MG63 (cell line): ENCODE measurements at places on chromosomes 16 and 17.

- peak; percentile 9 for DNase-seq
Observed at GRCh38 chr17:20116683-20117309, 107.6 kb downstream of the SPECC1 start.

DNA sequence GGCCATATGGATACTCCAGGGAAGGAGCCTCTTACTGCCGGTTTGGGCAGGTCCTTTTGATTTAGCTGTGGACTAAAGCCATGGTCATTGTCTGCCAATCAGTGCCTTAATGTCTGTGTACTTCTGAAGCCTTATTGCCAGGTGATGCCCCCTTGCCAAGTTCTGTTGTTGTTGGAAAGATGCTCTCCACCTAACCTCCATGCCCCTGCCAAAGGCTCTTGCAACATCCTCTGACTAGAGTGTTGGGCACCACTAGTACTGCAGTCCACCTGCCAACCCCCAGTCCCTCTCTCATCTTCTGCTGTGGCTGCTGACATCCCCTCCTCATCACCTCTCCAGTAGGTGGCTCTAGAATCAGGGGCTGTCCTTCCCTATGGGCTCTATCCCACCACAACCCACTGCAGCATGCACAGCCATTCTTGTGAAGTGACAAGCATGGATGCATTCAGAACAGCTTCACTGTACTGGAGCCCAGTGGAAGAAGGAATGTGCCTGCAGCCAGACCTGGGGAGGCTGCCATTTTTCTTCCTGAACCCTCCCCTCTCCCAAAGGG is 375.3 kb upstream of the CDH5 start:
- DNase-seq = no peak

DNA sequence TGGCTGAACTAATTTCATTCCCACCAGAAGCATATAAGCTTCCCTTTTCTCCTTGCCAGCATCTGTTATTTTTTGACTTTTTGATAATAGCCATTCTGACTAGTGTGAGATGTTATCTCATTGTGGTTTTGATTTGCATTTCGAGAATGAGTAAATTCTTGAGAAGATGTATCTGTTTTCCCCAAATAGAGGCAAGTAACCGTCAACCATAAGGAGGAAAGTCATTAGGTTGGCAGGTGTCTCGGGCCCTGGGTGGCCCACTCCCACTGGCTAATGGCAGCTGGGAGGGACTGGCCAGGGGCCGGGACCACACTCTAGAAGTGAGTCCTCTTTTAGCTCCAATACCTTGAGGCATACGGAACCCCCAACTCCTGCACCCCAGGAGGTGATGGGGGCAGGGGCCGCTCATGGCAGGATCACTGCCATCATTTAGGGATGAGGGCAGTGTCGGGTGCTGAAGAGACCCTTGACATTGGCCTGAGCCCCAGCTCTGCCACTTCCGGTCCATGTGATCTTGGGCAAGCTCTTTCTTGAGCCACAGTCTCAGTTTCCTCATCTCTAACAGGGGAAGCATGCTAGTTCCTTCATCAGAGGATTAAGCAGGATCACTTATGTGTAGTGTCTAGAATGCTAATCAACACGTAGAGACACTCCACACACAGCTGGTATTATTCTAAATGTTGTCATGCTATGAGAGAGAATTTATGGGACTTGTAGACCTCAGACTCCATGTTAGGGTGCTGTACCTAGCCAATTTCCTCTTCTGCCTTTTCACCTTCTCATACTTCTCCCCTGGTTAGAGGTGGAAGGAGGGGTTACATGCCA is 44.3 kb downstream of the RGS9 start:
- DNase-seq = no peak

DNA sequence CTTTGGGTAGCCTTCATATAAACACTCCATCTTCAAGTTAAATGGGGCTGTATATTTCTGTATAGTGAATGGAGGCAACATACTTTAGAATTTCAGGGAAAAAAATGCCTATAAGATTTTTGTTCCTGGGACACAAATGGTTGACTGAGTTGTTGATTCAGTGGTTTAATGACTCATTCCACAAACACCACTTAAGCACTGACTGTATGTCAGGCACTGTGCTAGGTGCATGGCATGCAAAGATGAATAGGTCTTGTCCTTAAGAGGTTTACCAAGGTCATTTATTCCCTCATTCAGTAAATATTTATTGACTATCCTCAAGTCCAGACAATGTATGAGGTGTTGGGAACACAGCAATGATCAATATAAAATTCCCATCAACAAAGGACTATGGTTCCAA is 417.1 kb downstream of the CA10 start:
- no peak for DNase-seq

DNA sequence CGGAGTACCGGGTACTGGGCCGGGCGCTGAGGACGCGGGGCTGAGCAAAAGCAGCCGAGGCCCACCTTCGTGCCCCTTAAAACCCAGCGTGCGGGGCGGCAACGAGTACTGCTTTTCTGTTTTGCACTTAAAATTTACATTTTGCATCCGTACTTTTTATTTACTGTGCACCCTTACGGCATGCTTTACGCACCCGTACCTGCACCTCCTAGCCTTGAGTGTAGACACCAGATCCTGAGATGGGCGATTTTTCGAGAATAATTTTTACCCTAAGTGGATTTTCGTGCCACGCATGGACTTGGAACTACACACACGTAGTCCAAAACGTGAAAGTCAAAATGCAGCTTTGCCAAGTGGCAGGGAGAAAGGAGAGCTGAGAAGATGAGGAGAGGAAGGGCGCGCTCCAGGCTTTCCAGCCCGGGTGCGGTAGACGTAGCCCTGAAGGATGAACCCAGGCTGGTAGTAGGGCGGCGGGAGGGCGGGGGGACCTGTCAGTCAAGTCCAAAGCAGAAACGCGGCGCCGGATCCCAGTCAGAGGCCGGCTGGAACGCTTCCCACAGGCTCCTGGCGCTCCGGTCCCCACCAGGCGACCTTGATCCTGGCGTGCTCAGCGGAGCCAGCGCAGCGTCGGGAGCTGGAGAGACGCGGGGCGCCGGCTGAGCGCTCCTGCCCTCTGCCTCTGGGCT is 1.2 kb upstream of the CBLN1 start:
- no peak for DNase-seq

DNA sequence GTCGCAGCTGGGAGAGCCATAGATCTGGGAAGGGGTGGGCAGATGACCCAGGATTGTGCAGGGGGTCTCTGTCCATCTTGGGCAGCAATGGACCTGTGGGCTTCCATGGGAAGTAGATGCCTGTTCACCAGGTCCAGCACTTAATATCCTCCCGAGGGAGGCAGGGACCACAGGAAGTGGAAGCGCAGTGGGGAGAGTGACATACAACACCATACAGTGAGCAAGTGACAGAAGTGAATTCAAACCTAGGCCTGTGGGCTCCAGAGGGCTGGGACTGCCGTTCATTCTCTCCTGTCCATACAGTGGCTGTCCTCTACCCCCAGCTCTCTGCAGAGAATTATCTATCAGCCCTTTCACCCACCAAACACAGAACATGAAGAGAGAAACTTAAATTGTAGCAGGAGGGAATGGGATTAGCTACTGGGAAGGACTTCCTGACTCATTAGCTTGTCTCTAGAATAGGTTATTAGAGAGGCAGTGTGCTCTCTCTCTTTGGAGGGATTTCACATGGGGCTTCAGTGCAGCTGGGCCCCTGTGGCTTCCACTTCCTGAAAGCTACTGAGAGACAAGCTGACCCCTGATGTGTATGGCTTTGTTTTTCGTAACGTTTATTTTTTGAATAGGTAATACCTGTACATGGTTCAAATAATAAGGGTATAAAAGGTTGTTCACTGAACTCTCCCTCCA is 13.1 kb upstream of the SEZ6 start:
- no peak for DNase-seq

DNA sequence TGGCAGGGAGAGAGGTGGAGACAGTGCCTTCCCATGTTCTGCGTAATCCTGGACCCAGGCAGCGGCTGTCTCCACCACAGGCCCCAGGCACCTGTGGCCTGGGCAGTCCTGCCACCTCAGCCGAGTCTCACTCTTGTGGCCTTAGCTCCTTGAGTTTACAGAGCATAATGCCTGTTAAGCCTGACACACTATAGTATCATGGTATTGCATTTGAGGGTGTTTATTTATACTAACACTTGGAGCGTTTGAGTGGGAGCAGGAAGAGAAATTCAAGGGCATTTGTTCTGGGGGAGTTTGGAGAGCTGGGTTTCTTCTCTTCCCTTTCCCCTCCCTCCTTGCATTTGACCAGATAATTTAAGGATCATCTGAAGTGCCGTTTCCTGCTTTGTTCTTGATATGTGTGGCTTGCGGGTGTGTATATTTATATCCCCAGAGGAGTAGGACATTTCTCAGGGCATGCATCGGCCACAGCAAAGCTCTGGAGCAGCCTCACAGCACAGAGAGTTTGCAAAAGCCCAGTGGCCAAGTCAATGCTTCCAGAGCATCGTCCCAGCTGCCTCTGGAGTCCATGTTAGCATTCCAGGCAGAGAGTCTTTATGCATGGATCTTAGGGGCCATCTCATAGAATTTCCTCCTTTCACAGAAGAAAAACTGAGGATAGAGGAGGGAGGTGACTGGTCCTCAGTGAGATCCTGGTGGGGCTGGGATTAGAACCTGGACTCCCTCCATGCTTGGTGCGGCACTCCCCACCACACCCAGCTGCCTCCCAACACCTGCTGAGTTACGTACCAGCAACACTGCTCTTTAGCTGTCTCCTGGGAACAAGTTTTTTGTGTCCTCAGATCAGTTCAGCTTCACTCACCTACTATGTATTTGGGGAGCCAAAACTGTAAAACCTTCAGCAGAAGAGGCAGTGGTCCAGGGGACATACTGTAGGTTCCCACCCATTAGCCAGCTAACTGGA is 222.8 kb downstream of the CCDC182 start:
- DNase-seq = no peak

DNA sequence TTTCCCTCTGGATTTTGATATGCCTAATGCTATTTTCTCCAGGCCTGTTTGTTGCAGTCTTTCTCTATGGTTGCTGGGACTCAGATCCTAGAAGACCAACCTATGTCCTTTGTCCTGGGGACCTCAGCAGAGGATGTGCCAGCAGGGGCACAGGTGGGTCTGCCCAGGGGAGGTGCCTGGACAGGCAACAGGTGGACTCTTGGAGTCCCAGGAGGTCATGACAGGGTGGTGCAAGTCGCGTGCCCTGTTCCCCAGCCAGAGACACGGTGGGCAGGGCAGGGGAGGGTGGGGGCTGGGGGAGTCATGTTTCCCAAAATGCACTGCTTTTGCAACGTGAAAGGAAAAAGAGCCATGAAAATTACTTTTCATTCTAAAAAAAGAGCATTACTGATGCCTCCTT is 26.3 kb upstream of the PLLP start:
- no peak for DNase-seq

DNA sequence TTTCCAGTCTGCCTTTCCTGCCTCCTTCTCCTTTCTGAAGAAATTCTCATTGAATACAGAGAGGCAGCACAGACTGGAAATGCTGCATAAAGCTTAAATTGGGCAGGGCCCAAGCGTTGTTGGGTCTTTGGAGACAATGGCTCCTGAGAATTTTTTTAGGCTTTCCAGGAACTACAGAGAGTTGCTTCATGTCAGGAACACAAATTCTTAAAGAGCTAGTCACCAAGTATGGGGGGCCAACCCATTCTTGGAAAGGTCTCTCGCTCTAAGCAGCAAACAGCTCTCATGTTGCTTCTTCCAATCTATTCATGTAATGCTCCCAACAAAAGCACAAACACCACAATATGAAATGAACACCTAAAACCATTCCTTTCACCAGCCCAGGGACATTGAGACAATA is 6.9 kb downstream of the HNF1B start:
- no peak for DNase-seq

DNA sequence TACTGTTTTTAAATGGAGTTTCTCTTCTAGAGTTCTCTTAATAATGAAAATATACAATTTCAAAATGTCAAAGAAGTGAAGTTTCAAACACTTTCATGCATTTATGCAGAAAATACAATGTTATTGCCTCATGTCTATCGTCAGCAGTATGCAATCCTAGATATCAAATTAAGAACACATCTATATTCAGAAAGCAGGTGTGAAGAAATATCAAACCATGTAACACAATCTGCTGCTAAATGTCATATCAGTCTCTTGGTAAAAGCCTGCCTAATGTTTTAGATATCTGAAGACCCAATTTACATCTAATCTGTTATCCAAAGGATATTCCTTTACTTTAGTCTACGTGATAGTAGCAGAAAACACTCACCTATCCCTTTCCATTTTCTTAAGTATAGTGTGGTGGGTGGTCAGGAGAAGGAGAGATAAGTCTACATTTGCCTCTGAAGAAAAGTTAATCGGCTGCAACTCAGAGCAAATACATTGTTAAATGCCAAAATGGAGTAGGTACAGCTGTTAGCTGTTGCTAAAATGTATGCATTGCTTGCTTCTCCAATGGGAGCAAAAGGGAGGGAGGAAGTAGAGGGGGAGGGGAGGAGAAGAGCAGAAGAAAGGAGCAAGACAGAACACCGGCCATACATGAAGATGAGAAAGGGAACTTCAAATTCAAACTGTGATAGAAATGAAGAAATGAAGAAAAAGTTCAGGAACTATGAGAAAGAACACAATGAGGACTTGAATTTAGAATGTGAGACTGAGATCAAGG is 64.9 kb downstream of the ITFG1 start:
- DNase-seq = no peak

DNA sequence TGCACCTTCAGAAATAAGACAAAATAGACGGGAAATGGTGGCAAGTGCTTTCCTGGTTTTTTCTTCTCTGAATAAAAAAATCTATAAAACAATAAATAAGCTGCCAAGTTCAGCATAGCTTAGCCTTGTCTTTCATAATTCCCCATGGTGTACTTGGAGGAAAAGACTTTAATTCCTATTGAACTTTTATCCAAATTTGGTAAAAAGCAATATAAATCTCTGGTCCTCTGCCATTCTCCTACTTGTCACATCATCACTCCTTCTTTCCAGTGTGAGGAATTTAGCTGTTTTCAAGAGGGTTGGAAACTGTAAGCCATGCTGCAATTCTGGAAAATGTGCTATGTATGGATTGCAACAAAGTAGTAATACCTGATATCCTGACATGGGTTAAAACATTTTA is 551.8 kb upstream of the KIF2B start:
- DNase-seq = no peak

DNA sequence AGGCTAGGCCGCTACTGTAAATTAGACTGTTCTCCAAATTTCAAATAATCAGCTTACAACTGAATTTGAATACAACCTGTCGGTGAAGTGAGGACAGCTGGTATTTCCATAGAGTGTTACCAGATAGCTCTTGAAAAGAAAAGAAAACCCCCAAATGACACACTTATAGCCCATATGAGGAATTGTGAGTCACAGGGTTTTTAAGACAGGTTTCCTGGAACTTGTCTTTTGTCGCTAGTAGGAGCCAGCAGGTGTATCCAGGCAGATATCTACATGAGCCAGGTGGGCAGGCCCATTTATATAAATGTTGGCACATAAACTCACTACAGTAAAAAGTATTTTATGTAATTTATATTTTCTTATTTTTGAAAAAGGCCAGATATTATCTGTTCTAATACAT is 24.0 kb downstream of the TNRC6A start:
- no peak for DNase-seq
